Amygdala (tissue), 56 donors: ENCODE measurements at places on chromosomes 1 and 21.

GRCh38 chr21:44499211-44499560 is 40.8 kb downstream of the KRTAP10-1 start:
- DNase-seq, result no peak

- DNase-seq, result no peak
Measured at GRCh38 chr1:115141145-115141454, 51.8 kb upstream of the TSPAN2 start.

DNA sequence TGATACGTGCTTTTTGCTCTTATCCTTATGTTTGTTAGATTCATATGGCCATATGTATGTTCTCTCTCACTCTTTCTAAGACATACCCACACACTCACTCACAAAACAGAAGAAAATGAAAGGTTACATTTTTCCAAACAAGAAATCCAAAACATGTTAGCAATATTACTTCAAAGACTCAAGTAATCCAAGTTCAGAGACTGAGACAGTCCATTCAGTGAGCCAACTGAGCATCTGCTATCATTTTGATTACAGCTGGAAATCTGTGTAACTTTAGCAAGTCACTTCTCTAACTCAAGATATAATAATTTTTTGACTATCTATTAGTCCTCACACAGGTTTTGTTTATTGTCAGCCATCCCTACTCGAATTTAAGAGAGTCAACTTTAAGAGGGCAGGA is 218.9 kb downstream of the LHX8 start:
- no peak for DNase-seq

DNA sequence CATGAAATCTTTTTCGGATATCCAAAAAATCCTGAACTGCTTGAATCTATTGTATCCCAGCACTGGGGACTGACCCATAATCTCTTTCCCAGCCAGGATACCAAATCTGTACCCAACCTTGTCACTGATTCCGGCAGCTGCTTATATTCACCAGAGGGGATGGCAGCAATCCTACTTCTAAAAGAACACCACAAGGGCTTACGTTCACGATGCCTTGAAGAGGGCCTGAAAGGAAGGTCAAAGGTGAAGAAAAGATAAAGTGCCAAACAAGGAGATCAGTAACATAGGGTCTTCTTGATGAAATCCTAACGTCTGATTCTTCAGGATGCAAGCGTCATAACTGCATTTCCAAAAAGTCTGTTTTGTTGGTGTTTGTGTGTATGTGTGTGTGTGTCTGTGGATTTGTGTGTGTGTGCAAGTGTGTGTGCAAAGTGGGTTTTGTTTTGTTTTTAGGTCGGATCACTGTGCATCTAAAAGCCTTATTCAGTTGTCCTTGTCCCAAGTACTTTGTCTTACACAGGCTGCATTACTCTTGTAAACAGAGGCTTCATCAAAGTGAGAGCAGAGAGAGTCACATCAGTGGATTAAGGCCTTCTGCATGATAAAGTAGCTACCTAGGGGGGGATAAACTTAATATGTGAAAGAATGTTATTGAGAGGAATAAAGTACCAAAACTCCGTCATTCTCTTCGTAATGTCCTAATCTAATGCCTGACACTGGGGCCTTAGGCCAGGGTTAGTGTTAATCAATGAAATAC is 179.3 kb downstream of the BARHL2 start:
- DNase-seq, result no peak

DNA sequence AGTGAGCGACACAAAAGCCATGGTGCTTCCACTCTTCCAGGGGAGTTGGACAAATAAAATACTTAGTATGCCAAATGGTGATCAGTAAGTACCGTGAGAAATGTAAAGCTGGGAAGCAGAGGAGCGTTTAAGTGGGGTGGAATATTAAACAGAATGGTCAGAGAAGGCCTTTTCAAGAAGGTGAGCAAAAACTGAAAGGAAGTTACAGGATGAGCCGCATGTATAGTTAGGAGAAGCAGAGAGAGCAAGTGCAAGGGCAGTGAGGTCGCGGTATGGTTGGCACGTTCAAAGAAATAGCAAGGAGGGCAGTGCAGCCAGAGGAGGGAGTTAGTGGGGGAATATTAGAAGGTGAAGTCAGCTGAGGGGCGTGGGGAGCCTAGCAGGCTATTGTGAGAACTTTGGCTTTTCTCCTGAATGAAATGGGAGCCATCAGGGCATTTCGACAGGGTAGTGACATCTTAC is 748 bp upstream of the ATP6V0B start:
- DNase-seq, result no peak

- DNase-seq, result no peak
Measured at GRCh38 chr1:15220825-15221431, 26.1 kb upstream of the FHAD1 start.

GRCh38 chr1:237851210-237851845 is 39.4 kb downstream of the ZP4 start:
- peak; percentile 5 for DNase-seq

- no peak for DNase-seq
Measured at GRCh38 chr1:189868021-189868420, 609.6 kb downstream of the BRINP3 start.

DNA sequence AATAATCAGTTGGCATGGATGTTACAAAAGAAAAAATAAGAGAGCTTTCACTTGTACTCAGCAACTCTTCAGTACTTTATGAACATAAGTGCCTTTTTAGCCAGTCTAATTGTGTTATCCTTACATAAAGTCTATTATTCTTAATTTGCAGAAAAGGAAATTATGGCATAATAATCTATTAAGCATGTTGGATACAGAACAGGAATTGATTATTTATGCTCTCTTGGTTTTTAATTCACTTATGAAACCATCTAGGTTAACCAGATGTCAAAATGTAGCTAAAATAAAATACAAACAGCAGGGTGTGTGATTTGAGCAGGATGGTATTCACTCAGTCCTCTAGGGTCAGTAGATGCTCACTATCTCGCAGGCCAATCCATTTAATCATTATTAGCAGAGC is 79.7 kb downstream of the PLPPR5 start:
- no peak for DNase-seq

GRCh38 chr1:212669600-212669999 is 30.0 kb downstream of the BATF3 start:
- no peak for DNase-seq

GRCh38 chr1:52127181-52128180 is 14.4 kb upstream of the ZFYVE9 start:
- DNase-seq, result no peak

DNA sequence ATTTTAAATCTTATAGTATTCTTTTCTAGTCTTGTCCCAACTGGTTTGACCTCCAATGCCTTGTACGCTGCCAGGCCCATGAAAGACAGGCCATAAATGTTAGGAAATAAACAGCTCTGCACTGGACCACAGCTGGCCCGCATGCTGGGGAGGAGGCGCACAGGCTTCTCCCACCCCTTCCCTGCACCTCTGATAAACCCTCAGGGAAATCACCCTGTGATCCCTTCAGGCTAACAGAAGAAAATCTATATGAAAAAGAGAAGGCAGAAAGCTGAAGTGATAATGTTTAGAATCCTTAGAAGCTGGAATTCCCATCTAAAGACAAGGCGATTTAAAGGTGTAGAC is 41.5 kb downstream of the COLGALT2 start:
- DNase-seq, result no peak

- no peak for DNase-seq
Measured at GRCh38 chr1:183739082-183739481, 65.8 kb upstream of the RGL1 start.

DNA sequence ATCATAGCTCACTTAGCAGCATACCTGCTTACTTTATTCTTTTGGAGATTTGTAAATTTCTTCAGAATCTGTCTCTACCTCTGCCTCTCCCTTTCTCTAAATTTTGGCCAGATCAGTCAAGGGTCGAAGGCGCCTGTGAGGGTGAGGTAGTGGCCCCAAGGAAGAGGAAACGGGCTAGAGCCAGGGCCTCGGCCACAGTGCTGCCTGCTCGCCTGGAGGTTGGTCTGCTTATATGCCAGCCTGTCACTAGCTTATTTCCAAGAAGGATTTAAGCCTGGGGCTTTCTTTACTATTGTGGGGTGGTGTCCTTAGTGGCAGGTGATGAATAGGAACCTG is 19.6 kb downstream of the PEX14 start:
- no peak for DNase-seq
